ENCODE measurements at places on chromosomes 2 and 18.

DNA sequence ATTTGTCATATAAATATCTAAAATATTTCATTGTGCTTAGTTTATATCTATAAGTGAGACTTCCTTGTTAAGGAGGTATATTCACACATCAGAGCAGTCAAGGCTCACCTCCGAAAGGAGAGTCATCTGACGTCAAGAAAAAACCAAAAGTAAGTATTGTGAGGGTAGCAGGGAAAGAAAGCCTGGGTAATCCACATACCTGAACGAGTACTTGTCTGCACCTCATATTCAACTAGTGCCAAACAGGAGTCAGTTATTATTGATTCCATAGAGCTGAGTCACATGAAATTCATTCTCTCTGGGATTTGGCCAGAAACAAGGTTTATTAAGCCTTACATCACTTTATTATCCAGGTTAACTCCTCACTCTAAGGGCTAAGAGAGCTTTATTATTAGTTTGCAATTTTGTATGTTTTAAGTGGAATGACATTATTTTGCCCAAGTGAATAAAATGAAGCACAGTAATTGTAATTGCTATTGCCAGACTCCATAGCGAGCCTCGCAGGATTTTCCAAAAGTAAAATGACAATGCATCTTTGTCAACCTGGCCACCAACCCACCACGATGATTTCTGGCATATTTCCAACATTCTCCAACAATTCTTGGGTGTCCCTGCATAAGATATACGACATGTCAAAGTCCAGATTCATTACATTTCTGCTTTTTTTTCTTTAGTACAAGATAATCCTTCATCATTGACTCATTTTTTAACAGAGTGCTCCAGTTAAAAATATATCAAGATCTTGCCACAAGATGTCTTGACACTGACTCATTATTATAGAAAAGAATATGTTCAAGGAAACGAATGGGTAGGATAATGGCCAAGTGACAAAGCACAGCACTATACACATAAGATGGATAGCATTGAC, 1210.4 kb upstream of the ACVR2A start:
- no peak for DNase-seq

GRCh38 chr2:63594660-63595059, 5.9 kb downstream of the MDH1 start:
- DNase-seq, result no peak

GRCh38 chr2:121099329-121100290, 185.4 kb downstream of the TFCP2L1 start:
- no peak for DNase-seq

DNA sequence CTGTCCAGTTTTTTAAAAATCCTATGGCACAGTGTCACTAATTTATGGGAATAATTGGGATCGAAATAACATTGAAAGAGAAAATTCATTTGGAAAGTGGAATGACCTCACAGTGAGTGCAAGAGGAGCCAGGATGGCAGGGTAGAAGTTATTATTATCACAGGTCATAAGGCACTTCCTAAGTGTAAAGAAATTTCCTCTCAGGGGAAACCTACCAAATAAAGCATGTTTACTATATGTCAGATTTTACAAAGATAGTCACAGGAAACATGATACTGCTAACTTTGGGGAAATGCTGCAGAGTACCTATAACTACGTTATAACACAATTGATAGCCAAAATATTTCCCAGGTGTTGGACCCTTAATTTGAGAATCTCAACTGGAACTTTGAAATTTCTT, 226.3 kb upstream of the SMAD7 start:
- no peak for DNase-seq

DNA sequence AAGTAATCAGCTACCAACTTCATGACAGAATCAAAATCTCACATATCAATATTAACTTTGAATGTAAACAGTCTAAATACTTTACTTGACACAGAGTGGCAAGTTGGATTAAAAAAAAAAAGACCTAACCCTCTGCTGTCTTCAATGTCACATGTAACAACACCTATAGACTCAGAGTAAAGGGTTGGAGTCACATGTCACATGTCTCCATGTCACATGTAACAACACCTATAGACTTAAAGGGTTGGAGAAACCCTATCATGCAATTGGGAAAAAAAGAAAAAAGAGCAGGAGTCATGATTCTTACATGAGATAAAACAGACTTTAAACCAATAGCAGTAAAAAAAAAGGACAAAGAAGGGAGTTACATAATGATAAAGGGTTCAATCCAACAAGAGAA, 665.3 kb upstream of the LRRTM1 start:
- no peak for DNase-seq

GRCh38 chr2:197307933-197308521, 2.6 kb downstream of the ANKRD44 start:
- DNase-seq, result no peak

- DNase-seq, result no peak
Measured at GRCh38 chr18:3605954-3606443, 156.0 kb downstream of the TGIF1 start.

DNA sequence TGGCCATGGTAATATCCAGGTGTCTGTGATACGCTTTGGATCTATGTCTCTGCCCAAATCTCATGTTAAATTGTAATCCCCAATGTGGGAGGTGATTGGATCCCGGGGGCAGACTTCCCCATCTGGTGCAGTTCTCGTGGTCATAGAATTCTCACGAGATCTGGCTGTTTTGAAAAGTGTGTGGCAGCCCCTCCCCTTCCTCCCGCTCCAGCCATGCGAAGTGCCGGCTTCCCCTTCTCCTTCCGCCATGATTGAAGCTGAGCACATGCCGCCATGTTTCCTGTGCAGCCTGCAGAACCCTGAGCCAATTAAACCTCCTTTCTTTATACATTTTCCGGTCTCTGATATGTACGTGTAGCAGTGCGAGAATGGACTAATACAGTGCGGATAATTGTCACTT, 42.5 kb downstream of the GPC1 start:
- no peak for DNase-seq

- no peak for DNase-seq
Measured at GRCh38 chr2:170030040-170030439, 147.9 kb upstream of the MYO3B start.

- DNase-seq, result no peak
Measured at GRCh38 chr18:31711365-31712172, 27.2 kb upstream of the B4GALT6 start.

GRCh38 chr2:82283075-82283474, 1978.5 kb upstream of the LRRTM1 start:
- no peak for DNase-seq

GRCh38 chr18:45617284-45617683, 2.0 kb downstream of the SLC14A2 start:
- DNase-seq, result no peak

- DNase-seq, result no peak
Measured at GRCh38 chr2:183089192-183089851, 10.8 kb downstream of the DUSP19 start.

DNA sequence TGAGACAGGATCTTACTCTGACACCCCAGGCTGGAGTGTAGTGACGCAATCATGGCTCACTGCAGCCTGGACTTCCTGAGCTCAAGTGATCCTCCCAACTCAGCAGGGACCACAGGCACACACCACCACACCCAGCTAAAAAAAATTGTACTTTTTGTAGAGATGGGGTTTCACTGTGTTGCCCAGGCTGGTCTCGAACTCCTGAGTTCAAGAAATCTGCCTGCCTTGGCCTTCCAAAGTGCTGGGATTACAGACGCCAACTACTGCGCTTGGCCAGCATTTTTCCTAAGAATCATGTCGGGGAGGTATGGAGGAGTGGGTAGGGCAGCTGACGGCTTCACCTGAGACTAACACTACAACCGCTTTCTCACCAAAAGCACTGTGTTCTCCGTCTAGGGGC, 50.4 kb downstream of the CYP26B1 start:
- no peak for DNase-seq

DNA sequence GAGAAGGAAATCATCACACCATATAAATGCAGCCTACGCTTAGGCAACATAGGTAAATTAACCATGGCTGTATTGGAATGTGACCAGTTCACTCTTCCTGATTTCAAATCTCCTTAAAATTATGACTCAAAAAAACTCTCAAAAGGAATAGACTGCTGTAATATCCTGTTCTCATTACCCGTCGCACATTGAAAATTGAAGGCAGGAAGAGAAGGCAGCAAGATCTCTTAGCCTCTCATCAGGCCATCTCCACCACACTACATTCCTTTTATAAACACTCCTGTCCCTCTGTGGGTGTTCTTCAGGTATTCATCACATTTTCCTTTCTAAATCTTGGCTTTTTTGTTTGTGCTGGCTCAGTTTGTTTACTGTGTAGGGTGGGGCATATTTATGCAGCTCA, 83.2 kb downstream of the PPP1R1C start:
- no peak for DNase-seq

DNA sequence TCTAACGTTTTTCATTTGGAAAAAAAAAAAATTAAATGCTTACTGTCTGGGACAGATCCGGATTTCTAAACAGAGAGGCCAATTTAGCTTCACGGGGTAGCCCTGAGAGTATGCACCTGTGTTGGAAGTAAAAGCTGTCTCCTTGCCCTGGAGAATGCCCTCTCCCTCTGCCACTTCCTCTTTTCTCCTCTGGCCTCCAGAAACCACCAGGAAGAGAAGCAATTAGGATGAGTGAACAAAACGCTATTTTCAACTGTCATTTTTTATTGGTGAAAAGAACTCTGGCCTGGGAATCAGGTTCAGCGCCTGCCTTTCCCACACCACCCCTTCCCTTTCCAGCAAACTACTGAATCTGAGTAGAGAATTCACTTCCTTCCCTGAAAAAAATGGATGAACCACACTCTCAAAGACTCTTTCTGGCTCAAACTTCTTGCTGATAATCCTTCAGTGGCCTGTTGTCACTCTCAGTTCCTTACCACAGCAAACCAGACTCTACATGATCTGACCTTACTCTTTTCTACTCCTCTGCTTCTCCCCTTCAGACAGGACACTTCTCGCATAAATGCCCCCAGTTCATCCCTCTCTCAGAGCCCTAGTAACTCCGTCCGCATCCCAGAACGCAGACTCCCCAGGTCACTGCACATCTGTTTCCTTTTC, 29.8 kb downstream of the KLF7 start:
- no peak for DNase-seq

- DNase-seq, result no peak
Measured at GRCh38 chr2:157291018-157291417, 33.5 kb downstream of the GALNT5 start.

GRCh38 chr2:113776949-113777348, 20.5 kb upstream of the SLC35F5 start:
- no peak for DNase-seq

- no peak for DNase-seq
Measured at GRCh38 chr2:213098612-213099011, 52.8 kb downstream of the IKZF2 start.

GRCh38 chr2:215782295-215782694, 231.1 kb downstream of the MREG start:
- DNase-seq, result no peak

DNA sequence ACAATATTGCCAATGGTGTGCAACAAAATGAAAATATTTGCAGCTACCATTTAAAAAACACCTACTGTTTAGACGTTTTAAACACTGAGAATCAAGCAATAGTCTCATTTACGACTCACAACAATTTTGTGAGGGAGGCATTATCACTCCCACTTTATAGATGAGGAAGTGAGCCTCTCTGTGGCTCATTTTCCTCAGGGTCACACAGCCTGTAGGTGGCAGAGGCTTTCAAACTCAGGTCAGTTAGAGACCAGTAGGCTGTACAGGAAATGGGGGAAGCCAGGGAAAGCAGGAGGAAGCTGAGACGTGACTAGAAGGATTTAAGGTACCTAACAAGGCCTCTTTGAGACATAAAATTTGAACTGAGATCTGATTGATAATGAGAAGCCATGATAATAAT, 95.0 kb upstream of the ZNF521 start:
- DNase-seq, result no peak

GRCh38 chr2:148687543-148687942, 43.0 kb downstream of the EPC2 start:
- DNase-seq, result no peak

- DNase-seq, result no peak
Measured at GRCh38 chr18:48962994-48963561, 12.3 kb upstream of the SMAD7 start.

GRCh38 chr18:7464245-7464966, 102.7 kb upstream of the PTPRM start:
- DNase-seq, result no peak

DNA sequence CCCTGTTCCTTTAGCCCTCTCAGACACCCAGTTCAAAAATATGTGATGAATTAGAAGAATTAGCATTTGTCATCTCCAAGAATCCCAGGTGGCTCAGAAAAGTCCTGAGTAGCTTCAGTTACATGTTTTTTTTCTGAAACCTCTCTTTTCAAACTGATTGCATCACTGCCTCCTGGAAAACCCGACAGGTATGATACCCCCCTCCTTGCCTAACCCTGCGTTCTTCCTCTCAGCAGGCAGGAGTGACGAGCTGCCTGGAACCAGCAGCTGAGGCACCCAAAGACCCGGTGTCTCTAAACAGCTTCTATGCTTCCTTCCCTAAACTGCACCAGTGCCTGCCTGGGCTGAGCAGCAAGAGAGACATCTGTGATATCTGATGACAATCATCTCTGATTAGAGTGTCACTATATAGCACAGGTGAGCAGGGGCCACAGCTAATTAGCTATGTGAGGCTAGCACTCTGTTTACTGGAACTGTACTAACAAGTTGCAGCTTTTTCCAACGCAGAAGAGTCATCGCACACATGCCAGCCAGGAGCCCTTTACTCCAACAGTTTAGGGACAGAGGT, 376.4 kb upstream of the ATP5MC3 start:
- no peak for DNase-seq

- DNase-seq, result peak; percentile 12
Measured at GRCh38 chr2:176984987-176985386, 227.6 kb upstream of the HNRNPA3 start.

GRCh38 chr2:86382108-86382507, 44.7 kb upstream of the REEP1 start:
- no peak for DNase-seq

DNA sequence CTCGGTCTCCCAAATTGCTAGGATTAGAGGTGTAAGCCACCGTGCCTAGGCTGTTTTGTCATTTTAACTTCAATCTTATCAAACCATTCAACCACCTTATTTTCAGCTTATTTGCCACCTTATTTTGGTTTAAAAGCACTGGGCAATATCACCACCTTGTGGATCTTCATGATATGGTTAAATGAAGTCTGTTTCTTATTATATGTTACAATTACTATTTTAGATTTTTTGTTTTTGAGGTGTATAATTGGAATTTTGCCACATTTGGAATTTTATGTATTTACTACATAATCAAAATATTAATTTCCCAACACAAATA, 43.8 kb upstream of the SCN9A start:
- DNase-seq, result peak; percentile 63

GRCh38 chr2:11187083-11187619, 31.9 kb downstream of the SLC66A3 start:
- DNase-seq, result no peak

DNA sequence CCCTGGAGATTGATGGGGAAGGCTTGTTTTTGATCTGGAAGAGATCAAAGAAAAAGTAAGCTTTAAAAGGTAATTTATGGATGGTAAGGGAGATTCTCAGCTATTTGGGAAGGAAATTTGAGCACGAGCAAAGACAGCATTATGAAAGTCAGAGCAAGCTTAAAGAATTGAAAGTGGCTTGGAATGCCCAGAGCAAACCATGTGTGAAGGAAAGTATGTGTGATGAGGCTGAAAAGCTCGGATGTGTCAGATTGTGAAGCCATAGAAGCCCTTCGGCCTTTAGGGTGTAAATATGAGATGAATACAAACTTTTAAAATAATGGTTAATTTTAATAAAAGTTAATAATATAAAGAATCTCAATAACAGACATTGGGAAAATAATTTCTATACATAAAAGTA, 377.4 kb upstream of the DSEL start:
- DNase-seq, result no peak

- DNase-seq, result no peak
Measured at GRCh38 chr2:10407841-10408648, 40.1 kb downstream of the ODC1 start.

GRCh38 chr2:145691659-145692058, 1171.7 kb upstream of the ZEB2 start:
- no peak for DNase-seq

Measured in SK-N-DZ (cell line).